Gastroesophageal sphincter (tissue), 4 donors: ENCODE measurements at places on chromosomes 5 and 9. TPM values are rescaled to one million over a fixed set of nuclear protein-coding genes. Genes with fewer than 3 reads are reported as not detected.
A peak's percentile ranks its signal among the peaks of the same experiment; 100 is the strongest.

- no peak for ATAC-seq
These were observed 94.9 kb upstream of the COL5A1 start for GRCh38 chr9:134546746-134547145.

DNA sequence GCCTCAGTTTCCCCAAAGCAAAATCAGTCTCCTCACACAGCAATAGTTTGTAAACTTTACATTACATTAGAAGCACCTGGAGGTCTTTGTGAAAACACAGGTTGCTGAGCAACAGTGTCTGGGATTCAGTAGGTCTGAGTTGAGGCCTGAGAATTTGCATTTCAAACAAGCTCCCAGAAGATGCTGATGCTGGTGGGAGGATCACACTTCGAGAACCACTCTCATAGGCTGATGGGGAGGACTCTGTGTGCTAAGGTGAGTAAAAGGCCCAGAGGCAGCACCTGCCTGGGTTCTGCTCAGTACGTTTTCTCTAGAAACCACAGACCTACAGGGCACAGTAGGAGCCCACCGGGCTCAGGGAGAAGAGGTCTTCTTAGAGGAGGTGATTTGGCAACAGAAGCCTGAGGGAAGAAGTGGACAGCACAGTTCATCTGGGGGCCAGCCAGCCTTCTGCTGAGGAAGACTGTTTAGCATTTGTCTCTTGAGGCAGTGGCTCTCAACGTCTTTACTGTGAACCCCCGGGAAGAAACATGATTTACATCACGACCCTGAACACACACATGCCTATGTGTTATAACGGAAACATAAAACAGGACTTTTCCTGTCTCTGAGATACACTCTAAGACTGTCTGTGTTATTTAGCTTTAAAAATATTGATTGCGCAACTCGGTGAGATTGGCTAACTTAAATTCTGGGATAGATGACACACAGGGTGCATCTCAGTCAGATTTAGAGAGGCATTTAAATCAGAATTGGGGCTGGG lies 24.8 kb upstream of the DENND1A start:
- ATAC-seq: peak; percentile 62

DNA sequence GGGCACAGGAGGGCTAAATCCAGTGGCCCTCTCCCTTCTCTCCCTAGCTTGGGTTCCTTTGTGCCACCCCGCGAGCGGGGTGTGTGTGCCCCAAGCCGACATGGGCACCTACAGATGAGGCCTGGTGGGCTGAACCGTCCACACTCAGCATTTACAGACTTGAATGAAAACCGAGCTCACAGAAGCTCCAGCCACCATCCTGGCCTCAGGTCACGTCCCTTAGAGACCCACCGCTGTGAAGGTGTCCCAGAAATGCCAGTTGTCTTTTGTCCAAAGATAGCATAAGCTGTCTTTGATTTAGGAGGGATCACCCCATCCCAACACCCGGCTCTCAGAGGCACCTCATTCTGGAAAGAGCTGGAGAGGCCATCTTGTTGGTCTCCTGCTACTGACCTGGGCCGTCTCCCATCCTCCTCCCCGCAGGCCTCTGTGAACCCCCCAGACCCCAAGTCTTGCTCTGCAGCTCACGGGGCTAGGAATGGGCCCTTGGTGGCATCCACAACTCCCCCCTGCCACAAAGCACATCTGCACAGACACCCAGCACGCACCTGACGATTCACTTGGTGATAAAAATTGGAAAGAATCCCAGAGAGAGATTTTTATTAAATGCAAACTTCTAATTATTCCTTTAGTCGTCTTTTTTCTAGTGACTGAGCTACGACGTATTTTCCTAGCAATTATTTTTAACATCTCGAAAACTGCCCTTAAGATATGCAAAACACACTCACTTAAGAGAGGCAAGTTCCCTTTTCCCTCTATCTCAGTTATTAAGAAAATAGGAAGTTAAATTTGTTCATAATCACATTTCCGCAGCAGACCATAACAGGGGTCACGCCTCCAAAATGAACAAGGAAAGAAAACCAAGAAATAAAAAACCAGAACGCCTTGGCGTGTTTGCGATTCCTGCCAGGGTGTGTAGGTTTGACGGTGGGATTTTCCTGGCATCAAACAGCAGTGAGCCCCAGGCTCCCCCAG lies 80.5 kb upstream of the LMX1B start:
- no peak for ATAC-seq

- no peak for ATAC-seq
These were observed 20.4 kb downstream of the ADAMTS2 start for GRCh38 chr5:179324760-179325295.

DNA sequence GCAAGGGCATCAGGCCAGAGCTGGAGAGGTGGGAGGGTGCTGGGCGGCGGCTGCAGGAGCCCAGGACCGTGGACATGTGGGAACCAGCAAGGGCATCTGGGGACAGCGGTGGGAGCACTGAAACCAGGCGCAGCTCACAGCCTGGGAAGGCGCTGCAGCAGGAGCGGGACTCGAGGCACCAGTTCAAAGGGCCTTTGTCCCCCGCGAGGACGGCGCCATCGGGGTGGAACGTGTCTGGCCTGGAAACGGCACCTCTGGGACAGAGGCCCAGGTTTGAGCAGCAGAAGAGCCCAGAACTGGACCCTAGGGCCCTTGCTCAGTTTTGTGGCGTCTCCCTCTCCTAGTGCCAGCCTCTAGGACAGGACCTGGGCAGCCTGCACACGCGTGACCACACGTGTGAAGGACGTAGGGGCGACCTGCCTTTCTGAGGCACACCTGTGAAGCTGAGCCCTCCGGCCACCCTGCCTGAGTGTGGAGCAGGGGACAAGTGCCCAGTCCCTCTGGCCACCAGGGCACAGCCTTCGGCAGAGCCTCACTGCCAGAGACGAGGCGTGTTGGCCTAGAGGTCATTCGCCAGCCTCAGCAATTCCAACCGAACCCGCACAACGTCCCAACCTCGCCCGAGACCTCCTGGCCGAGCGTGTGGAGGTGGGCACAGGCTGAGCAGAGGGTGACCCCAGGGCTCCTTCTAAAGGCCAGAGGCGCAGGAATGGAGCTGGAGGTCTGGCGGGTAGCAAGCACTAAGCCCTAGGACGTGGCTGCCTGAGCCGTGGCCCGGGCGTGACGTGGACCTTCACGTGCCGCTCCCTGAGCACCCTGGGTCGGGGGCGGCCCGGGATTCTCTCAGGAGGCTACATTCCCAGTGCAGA lies 2.2 kb upstream of the TMEM210 start:
- ATAC-seq: no peak

PAX5 gene
- total RNA-seq: not detected
